ENCODE measurements at places on chromosomes 13 and 19.

DNA sequence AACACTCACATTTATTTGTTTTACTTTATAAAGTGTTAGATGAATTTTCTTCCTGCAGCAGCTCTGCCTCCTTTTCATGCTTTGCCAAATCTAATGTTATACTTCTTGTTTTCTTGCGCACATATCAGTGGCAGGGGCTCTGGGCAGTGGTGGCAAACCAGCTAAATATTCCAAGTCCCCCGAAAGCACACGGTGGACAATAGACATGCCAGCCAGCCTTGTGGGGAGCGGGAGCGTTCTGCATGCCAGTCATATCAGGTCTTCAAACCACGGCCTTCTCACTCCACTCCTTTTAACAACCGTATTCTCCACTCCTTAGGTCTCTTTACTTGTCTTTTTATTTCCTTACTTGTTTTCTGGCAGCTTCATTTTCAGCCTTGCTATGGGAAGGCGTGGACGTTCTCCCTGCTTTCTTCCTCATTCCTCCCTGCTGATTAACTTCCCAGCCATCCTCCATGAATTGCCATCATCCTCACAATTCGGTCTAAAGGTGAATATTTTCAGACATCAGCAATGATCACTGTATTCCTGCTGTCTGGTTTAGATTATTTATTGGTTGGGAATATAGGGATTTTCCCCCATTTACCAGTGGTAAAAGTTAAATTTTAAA is 77.1 kb upstream of the WASF3 start:
- DNase-seq: no peak

- DNase-seq: no peak
Measured at GRCh38 chr13:66033924-66034323, 1196.2 kb downstream of the PCDH9 start.

DNA sequence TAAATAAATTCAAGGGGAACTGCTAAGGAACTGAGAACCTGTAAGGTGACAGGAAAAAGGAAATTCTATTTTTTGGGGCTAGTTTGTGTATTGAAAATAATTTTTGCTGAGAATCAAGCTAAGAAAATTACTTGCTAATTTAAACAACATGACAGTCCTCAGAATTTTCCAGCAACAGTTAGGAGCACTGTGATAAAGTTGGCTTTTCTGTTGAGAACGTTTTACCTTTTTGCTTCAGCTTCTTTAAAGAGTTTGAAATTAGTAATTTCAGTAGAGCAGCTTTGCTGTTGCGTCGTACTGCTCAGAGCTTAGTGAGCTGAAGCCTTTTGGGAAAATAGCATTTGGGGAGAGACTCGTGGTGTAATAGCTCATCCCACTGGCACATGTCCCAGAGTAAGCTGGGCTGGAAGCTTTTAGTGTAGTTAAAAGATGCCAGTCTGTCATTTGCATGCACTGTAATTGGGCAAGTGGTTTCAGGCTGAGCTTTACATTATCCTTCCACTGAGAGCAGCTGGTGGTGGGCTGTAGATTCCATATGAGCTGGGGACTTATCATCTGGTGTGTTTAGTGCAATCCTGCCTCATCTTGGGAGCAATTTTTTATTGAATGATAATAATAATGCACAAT is 69.8 kb downstream of the LRCH1 start:
- peak; percentile 53 for DNase-seq

DNA sequence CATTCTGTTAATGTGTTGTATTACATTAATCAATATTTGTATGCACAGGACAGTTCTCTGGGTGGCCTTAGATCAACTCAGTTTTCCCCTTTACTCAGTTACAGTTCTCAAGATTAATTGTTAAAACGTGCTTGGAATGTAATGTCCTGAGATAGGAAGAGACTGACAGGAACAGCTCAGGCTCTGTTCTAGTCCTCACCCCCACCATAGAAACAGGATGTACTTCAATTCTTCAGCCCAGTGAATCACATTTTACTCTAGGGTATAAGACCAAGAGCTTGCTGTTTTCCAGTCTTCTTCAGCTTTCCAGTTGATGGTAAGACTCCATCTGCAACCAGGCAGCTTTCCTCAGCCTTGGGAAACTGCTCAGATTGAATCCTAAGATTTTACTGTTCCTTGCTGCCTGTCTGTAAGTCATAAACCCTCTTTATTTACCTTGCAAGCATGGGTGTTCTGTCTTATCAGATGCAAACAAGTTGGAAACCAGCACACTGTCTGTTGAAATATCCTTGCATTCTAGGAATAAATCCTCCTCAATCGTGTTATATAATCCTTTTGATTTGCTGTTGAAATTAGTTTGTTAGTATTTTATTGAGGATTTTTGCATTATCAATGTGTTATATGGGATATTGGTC is 836.9 kb upstream of the PCDH9 start:
- DNase-seq: no peak

DNA sequence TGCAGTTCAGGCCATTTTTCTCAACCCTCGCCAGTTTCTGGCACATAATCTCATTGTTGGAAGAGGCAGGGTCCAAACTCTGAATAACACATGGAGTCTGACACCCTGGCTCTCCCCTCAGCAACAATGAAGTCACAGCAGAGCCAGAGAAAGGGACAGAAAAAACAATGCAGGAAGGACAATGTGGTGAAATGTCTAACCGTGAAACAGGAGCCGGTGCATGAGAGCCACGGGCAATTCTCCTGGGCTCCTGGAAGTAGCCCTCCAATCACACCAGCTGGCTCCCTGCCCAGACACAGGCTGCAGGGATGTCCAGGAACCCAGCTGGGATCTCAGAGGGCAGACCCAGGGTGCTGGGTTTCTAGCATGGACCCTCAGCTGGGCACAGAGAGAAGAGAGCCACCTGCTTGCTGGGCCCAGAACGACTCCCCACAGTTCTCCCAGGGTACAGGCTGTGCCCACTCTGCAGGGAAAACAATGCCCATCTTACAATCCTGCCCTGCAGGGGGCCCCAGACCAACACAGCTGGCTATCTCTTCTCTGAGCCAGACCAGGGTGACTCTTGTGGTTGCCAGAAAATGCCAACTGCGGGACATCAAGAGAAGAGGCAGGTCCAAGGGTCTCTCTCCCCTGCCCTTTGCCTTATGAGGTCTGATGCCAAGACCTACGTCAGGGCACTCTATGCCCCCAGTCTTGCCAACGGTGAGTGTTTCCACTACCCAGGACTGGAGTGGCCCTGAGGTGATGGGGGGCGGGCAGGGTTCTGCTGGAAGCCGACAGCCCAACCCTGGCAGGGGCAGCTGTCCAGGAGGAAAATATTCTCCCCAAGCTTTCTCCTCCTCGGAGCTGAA is 64.5 kb downstream of the CEBPG start:
- no peak for DNase-seq

DNA sequence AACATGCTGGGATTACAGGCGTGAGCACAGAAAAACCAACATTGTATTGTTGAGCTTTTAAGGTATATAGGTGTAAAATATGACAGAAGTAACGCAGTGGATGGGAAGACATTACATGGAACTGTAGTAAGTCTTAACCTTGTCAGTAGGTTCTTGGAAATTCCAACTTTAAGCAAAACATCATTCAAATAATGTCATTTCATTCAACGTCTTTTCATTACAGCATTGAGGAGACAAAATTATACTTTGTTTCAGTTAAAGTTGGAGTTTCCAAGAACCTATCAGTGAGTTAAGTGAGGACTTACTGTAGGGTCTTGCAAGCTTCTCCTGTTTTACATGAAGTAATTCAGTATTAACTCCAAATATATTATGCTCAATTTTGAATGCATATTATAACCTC is 27.0 kb upstream of the GPR183 start:
- no peak for DNase-seq

GRCh38 chr19:4089400-4089908 is 22.8 kb upstream of the ZBTB7A start:
- no peak for DNase-seq

Data from mammary epithelial cell (primary cell).